ENCODE measurements at places on chromosomes 4 and X. TPM values are rescaled to one million over a fixed set of nuclear protein-coding genes. Genes with fewer than 3 reads are reported as not detected.
A peak's percentile ranks its signal among the peaks of the same experiment; 100 is the strongest.

Gene RRH
- not detected for total RNA-seq

GRCh38 chrX:133747196-133747595 is 238.2 kb downstream of the GPC3 start:
- no peak for DNase-seq

DNA sequence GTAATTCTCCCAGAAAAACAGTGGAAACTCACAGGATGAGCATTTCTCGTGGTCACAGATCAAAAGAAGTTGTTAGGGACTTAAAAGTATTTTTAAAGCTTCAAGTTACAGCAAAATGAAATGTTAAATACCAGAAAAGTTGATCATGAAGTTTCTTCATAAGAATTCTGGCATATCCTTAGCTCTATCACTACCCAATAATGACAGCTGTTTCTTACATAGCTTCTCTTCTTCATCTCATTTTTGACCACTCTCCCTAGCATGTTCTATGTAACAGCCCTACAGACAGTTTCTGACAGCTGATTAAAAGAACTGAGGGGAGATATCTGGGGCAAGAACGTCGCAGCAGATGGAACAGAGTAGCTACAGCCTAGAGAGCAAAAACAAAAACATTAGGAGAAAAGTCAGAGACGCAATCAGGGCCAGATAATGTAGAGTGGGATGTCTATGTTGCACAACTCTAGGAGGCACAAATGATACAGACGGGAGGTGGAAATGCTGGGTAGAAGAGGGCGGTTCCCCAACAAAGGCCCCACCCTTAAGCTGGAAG is 108.7 kb downstream of the CORIN start:
- DNase-seq = no peak

DNA sequence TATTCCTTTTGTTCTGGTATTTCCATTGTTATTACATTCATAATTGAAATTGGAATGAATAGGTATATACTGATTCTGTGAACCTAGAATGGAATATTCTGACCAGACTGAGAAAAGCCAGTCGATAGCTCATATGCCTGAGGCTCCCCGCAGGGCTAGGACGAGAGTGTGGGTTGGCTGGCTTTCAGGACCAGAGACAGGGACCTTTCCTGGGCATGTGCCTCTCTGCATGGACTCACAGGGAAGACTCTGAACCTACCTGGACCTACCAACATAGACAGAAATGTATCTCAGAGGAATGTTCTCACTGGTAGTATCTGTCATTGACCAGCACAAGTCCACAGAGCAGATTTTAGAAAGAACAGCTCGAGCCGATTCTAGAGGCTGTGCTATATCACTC is 214.6 kb downstream of the FRMPD4 start:
- DNase-seq = no peak

Gene NLGN4X
- total RNA-seq = 11.7 TPM

DNA sequence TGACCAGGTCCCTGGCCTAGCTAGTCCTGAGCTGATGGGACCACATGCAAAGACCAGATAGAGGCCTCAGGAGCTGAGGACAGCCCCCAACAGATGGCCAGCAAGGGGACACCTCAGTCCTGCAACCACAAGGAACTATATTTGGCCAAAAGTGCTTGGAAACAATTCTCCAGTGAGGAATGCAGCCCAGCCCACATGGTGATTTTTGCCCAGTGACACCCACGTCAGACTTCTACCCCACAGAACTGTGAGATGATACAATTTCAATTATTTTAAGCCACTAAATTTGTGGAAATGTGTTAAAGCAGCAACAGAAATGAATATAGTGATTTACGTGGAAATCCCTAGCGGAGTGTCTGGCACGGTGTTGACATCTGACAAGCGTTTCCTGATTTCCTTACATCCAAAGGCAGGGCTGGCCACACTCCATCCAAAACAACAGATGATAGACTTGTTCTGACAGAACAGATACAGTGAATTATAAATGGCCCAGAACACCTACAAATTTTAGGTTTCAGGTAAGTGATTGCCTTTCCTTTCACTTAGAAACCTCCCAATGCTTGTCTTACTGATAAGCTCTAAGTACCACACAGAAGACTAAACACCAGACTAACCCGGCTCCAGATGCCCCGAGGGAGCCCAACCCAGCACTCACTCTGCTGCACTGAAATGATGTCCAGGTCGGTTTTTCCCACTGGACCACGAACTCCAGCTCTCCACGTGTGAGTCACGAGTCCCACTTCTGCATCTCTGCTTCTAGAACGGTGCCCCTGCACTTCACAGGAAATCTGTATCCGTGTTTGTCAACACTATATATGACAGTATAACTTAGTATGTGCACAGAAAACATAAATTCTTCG is 5.8 kb downstream of the AFAP1 start:
- no peak for DNase-seq

DNA sequence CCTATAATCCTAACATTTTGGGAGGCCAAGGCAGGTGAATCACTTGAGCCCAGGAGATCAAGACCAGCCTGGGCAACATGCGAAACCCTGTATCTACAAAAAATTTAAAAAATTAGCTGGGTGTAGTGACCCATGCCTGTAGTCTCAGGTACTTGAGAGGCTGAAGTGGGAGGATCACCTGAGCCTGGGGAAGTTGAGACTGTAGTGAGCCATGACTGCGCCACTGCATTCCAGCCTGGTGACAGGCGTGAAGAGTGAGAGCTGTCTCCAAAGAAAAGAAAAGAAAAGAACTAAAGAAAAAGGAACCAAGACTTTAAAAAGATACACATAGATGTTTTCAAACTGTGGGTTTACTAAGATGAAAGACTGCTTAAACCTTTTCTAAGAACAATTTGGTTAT is 129.0 kb downstream of the SPCS3 start:
- DNase-seq = no peak

- no peak for DNase-seq
Measured at GRCh38 chr4:119135721-119136121, at the start of gene MYOZ2. Gene MYOZ2 (plus strand): TSS chr4:119135832. CDS start chr4:119136526, 694 bp downstream.

- no peak for DNase-seq
Measured at GRCh38 chr4:15774020-15774420, 4.1 kb upstream of the CD38 start.

Gene NUP62CL
- total RNA-seq = 0.66 TPM

DNA sequence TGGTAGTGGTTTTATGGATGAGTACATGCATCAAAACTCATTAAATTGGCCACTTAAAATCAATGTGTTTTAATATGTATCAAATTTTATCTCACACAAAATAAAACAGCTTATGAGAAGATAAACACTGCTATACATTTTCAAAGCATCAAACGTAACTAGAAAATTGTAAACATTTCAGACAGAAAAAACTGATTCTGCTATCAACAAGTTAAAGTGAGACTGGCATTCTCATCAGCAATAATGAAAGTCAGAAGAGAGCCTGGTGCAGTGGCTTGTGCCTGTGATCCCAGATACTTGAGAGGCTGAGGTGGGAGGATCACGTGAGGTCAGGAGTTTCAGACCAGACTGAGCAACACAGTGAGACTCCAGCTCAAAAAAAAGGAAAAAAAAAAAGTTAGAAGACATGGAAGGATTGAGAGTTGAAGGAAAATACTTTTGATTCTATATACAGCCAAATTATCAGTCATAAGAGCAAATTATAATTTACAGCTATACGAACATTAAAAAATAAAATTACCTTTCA is 2.9 kb downstream of the TBCK start:
- no peak for DNase-seq

DNA sequence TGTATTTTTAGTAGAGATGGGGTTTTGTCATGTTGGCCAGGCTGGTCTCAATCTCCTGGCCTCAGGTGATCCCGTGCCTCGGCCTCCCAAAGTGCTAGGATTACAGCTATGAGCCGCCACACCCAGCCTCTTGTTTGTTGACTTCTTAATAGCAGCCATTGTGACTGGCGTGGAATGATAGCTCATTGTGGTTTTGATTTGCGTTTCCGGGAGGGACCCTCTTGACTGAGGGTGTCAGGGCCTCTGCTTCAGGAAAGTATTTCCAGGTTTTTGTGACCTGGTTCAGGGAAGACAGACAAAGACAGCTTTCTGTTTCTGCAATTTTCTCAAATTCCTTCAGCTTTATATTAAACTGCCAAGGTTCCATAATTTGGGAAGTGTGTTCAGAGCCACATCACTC is 15.1 kb downstream of the CSF2RA start:
- DNase-seq = no peak

DNA sequence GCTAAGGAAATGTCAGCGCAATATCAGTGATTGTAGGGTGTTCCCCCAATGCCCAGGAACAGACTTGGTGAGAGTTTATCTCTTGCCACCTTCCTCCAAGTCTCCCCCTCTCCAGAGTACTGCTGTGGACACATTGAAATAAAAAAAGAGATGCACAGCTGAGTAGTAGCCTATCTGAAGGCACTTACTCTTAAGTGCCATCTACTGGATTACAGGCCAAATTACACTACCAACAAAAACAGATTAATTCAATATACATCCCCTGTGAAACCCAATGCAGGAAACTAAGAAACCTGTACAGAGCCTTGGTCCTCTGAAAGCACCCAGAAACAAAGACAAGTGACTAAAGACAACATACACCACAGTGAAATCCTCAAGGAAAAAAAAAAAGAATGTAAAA is 460.3 kb downstream of the ZIC3 start:
- no peak for DNase-seq

Gene HSFX2
- total RNA-seq = 1.2 TPM

DNA sequence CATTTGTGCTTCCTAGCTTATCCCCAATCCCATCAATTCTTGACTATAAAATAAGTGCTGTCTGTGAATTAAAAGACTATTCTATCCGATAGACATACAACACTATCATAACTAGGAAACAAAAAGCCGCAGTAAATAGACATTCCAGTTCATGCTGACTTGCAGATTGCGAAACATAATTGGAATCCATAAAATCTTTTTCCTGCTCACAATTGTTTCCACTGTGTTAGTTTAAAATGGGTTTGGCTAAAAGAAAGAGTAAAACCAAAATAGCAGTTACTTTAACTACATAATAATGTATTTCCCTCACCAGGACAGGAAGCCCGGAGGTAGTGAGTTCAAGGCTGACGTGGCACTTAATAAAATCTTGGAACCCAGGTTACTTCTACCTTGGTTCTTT is 17.2 kb downstream of the SMIM31 start:
- no peak for DNase-seq

DNA sequence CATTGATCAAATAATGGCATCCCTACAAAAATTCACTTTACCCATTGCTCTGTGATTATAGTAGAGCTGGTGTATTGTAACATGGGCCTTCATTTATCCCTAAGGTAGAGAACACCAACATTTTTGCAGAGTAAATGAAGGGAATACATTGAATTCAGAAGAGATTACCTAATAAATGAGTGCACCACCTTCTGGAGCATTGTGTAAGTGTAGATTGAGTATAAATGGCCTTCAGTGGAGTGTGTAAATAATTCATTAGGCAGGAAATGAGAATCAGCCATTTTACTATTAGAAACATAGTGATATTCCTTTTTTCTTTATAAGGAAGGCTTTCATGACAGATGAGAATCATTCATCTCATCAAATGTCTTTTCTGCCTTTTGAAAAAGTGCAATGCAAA is 155.8 kb downstream of the FAM47B start:
- DNase-seq = no peak

- no peak for DNase-seq
Measured at GRCh38 chr4:37447886-37448285, 203.3 kb downstream of the NWD2 start.

Gene LONRF3
- 19.0 TPM for total RNA-seq

Gene EVC2
- 29.1 TPM for total RNA-seq

Gene ARMCX4
- 120 TPM for total RNA-seq

DNA sequence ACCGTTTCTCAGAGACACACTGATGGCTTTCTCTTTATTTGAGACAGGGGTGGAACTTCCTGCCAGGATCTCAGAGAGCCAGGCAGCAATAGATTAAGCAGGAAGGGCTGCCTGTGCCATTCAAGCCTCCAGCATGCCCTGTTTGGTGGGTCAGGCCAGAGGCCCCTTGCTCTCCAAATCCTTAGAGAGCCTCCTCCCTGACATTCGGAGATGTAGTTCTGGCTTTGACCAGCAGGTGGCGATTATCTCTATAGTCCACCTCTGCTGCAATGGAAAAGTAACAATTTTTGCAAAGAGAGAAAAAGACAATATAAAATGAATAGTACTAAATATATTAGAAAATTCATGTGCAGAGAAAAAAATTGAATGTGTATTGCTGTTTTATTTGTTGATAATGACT is 93.9 kb downstream of the NXF2B start:
- DNase-seq = peak; percentile 82

- no peak for DNase-seq
Measured at GRCh38 chr4:53653484-53654053, 62.3 kb upstream of the LNX1 start.

- DNase-seq = no peak
Measured at GRCh38 chr4:46196086-46196485, 72.2 kb upstream of the GABRG1 start.

- DNase-seq = no peak
Measured at GRCh38 chr4:168836490-168836889, 173.6 kb downstream of the CBR4 start.

Gene SUPT20HL2
- not detected for total RNA-seq

GRCh38 chrX:72312311-72312940 is 6.7 kb upstream of the CITED1 start:
- no peak for DNase-seq

- DNase-seq = no peak
Measured at GRCh38 chr4:100466501-100466900, 51.3 kb downstream of the EMCN start.

Gene LUZP4
- total RNA-seq = not detected

Gene NXF2B
- total RNA-seq = not detected

Gene HMX1
- total RNA-seq = not detected

DNA sequence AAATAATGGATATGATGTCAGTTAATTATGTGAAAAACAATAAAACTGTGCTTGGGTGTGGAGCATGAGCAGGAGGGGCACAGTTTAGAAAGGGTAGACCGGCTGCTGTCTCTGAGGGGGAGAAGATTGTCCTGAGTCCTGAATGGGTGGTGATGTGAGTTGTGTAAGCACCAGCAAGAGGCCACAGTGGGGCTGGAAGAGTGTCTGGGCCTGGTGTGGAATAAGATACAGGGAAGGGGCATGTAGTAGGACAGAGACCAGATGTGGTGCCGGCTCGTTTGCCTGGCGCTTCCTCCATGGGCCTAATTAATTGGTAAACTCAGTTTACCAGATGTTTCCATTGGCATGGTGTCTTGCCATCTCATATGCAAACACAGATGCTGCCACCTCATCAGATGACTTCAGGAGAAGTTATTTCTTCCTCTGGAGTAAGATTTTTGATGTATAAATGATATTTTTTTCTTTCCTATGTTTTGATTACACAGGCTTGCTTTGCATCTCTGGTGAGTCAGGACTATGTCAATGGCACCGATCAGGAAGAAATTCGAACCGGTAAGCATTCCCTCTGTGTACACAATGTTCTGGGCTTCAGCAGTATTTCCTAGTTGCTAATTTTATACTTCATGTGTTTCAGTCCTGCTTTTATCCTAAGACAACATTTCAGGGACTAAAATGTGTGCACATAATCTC is 5.1 kb downstream of the MED28 start:
- no peak for DNase-seq

Gene LIMCH1
- 89.8 TPM for total RNA-seq

Gene NUDT11
- 2.3 TPM for total RNA-seq

Gene CNKSR2
- 29.1 TPM for total RNA-seq

DNA sequence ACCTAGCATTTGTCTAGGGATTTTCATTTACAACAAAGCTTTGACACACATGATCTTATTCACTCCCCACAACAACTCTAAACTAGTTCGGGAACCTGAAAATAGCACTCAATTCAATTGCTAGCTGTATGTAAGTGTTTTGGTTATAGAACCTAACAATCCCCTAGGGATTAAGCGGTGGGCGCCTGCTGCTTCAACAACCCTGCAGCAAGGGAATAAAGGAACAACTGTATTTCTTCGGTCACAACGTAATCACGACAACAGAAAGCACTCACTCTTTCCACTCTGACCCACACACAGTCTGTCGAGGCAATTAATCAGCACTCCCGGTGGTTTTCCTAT is 674 bp upstream of the DIAPH2 start:
- no peak for DNase-seq

All from tibial nerve (tissue), 4 donors.